ENCODE measurements at places on chromosomes 7 and 10.
A peak's percentile ranks its signal among the peaks of the same experiment; 100 is the strongest.

- DNase-seq, result no peak
These were observed 7.5 kb upstream of the KMT2E start for GRCh38 chr7:105006367-105007136.

GRCh38 chr7:129334473-129334872 lies 99.8 kb upstream of the STRIP2 start:
- no peak for DNase-seq

DNA sequence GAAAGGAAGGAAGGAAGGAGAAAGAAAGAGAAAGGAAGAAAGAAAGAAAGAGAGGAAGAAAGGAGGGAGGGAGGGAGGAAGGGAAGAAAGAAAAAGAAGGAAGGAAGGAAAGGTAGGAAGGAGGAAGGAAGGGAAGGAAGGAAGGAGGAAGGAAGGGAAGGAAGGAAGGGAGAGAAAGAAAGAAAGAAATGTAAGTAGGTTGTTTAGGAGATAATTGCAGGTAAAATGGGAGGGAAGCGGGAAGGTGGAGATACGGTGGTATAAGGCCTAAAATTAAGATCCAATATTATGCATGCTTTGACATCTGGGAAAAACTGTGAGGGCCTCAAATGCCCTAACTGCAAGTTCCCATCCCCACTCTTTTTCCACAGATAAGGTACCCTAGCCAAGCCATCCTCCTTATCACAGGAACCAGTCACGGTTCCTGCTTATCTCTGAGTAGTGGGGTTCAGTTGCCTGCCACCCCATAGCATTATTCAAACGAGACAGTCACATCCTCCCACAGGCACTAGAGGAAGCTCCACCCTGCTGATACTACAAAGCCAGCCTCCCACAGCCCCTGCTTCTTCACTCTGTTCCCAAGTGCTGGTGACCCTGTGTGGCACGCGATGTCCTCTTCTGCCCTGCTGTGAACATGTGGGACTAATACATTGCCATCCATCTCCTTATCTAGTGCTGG lies 28.7 kb downstream of the ST8SIA6 start:
- no peak for DNase-seq

DNA sequence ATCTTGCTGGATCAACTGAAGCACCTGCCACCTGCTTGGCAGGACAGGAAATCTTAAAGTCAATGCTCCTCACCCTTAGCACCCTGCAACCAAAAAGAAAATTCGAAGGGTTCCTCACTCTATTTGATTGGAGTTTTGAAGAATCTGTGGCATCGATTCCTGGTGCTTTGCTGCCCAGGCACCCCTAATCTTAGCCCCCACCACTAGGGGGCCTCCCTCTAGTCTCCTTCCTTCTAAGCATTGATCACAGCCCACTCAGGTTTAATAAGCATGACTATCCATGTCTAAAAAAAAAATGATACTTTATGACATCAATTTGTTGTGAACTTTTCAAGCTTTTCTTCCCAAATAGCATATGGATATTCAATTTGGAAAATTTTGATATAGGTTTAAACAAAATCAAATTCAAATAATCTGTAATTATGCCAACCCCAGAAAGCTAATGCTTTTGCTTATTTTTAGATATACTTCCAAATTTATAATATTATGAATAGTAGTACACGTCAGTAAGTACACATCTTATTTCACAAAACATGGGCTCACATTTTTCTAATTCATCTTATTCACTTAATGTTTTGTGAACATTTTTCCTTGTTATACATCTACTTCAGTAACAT lies 45.3 kb downstream of the NRG3 start:
- no peak for DNase-seq

DNA sequence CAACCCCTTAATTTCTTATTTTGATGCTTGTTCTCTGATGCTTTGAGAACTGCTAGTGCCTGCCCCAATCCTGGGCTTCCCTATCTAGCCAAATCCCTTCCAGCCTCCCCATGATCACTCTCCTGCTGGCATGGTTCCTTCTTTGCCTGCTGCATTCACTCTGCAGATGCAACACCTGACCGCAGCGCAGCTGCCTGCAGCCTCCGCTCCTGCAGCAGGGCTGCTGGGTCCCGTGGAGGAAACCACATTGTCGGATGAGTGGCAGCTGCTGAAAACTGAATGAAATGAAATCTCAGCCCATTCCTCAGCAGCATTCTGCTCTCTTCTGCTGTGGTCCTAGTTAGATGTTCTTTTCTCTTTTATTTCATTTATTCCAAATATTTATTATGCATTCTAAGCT lies 320.3 kb downstream of the CCDC3 start:
- no peak for DNase-seq

GRCh38 chr7:128740996-128741395 lies 1.8 kb downstream of the CALU start:
- no peak for DNase-seq

DNA sequence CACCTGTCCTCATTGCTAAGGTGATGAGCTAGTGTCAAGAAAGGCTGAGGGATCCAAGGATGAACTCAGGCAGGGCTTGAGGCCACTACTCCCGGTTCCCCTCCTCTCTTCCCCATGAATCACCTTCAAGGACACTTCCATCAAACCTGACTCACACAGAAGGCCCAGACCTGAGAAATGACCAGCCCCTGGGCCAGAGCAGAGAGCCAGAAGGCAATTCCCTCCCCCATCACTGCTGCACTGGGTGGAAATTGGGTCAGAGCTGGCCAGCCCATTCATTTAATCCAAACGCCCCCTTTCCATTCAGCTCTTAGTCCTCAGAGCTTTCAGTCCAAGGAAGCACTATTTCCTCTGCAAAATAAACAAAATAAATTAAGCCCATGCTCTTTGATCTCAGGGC lies 182.0 kb downstream of the KCNMA1 start:
- DNase-seq, result no peak

GRCh38 chr10:124587811-124588211 lies 126.2 kb downstream of the LHPP start:
- no peak for DNase-seq

- DNase-seq, result no peak
These were observed 29.9 kb downstream of the BMPR1A start for GRCh38 chr10:86786368-86786767.

GRCh38 chr10:26046073-26046700 lies 112.2 kb downstream of the MYO3A start:
- DNase-seq, result no peak

DNA sequence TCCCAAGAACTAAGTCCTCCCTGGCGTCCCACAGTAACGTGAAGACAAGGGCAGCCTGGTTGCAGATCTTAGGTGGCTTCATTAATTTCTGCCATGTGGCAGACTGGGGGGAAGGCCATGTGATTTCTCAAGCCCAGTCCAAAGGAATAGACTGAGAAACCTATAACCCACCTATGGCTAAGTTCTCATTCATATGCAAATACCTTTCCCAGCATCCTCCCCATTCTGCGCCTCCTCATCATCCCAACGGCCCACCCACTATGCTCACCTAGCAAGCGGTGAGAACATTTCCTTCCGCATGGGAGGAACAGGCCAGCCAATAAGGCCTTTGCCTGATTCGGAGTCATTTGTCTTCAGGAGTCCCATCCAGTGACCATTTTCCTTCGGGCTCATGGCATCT lies 8.2 kb upstream of the CLEC2L start:
- no peak for DNase-seq

DNA sequence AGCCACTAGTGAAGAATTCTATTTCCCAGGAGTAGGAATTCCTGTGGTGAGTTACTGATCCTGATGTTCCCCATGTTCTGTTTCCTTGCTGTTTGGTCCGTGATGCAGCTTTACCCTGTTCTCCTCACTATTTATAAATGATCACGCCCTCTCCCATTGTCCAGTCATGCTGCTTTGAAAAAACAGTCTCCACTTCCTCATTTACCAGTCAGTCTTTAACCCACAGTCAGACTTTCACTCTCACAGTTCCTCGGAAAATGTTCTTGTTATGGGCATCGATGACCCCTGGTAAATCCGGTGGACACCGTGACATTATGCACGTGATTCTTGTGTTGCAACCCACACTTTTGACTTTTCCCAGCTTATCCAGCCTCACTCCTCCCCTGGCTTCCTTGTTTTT lies 14.4 kb downstream of the SCIN start:
- peak; percentile 60 for DNase-seq

DNA sequence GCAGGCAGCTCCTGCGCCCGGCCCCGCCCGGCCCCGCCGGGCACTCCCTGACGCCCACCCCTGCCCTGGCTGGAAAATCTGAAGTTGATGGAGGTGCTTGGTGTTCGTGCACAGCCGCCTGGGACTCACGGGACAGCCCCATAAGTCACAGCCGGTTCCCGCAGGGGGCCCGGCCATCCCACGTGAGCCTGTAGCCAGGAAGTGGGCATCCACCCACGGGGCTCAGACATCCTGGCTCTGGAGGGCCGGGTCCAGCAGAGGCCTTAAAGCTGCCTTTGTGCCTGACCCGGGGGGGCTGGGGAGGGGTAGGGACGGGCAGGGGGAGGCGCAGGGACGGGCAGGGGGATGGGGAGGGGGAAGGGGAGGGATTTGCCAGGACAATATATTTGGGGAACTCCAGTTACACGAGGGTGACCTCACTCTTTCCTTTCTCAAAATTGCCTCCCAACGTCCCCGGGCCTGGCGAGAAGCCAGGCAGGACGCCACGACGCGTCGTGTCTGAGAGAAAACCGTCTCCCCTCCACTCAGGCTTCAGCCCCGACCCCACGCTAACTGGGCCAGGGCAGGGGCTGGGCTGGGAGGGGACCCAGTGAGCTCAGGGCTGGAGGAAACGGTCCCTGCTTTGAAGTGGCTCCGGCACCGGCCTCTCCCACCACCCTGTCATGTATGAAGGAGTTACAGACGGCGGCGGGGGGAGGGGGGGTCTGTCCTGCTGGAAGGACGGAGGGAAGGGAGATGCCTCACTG lies 82.1 kb upstream of the PDGFA start:
- DNase-seq, result no peak

- DNase-seq, result no peak
These were observed 43.8 kb downstream of the SP8 start for GRCh38 chr7:20742913-20743312.

DNA sequence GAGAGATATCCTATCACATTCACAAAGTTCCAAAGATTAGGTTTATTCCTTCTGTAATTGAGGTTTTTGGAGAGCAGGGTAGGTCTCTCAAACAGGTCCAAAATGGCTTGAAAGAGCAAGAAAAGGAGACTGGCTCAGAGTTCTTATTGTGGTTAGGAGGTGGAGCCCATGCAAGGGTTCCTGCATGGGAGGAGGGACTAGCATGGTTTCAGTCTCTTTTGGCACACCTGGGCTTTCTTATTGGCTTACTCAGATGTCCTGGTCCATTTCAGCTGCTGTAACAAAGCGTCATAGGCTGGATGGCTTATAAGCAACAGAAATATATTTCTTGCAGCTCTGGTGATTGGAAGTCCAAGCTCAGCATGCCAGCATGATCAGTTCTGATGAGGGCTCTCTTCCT lies 493.1 kb downstream of the REEP3 start:
- DNase-seq, result no peak

- no peak for DNase-seq
These were observed 13.1 kb upstream of the CPA1 start for GRCh38 chr7:130367088-130367755.

GRCh38 chr10:108048898-108049297 lies 884.4 kb upstream of the SORCS1 start:
- DNase-seq, result no peak

- DNase-seq, result no peak
These were observed 18.0 kb upstream of the INPP5A start for GRCh38 chr10:132519382-132520176.

GRCh38 chr7:105838627-105839231 lies 37.7 kb downstream of the ATXN7L1 start:
- peak; percentile 45 for DNase-seq

DNA sequence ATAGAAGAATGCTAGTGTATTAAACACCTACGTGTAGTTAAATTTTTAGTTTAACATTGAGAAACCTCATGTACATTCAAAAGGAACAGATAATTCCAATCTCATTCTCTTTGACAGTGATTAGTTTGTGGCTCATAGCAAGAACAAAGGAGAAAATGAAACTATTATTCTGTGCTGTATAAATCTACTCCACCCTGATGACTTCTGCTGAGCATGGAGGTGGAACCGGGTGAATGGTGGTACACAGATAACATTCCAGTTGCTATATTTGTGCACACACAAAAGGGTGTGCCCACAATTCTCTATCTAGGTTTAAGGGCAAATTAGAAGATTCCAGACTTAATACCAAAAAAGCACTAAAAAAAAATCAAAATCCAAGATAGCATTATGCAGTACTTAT lies 17.0 kb upstream of the RALA start:
- peak; percentile 10 for DNase-seq

DNA sequence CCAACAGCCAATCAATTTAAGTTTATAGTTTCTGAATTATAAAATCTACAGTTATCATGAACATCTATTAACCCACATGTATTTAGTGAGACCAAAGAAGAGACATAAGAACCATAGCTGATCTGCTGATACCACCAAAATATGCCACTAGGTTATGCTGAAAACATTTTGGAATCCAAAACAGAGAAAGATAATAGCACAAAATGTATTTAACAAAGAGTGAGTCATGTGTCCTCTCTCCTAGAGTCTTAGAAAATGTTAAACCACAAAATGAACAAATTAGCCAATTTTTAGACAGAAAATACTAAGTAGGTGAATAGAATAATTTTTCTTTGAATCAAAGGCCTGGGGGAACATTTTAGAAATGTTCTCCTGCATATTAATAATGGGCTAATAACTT lies 527.5 kb downstream of the GPAM start:
- no peak for DNase-seq

- no peak for DNase-seq
These were observed 116.5 kb upstream of the RAB11FIP2 start for GRCh38 chr10:118163217-118163616.

GRCh38 chr7:135877805-135878204 lies 99.4 kb downstream of the MTPN start:
- DNase-seq, result peak; percentile 50

DNA sequence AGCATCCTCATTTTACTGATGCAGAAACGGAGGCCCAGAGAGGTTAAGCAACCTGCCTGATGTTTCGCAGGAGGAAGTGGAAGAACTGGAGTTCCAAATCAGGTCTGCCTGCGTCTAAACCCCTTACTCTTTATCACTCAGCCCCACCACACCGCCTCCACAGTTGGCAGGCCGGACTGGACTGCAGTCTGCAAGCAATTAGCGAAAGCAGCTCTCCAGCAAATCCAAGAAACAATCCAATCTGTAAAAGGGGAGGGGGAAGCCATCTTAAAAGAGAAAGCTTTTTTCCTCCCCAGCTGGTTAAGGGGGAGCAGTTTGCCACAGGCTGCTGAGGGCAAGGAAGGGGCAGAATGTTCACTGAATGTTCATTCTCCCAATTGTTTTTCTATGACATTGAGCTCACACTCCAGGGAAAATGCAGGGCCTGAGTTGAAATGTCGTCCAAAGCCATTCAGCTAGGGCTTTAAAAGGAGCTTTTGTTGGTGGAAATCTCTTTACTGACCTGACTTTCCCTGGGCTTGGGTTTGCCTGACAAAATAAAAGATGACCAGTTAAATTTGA lies 350.1 kb downstream of the RNLS start:
- DNase-seq, result no peak

DNA sequence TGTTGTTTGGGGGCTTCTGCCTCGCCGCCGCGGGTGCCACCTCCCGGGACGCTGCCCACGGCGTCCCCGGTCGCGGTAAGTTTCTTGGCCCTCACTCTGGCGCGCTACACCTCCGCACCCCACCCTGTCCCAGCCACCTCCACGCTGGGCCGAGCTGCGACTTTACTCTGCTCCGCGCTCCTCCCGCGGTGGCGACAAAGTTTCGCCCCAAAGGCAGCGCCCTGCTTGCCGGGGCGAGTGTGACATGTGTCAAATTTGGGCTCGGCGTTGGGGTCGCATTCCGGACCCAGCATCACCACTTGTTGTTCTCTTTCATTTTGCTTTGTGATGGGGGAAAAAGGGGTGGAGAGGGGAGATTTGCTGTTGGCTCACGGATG lies 167.7 kb upstream of the PPP1R3A start:
- DNase-seq, result no peak

GRCh38 chr7:46791188-46791587 lies 790.7 kb downstream of the TNS3 start:
- DNase-seq, result no peak
